ENCODE measurements at places on chromosomes 5 and 9. TPM values are rescaled to one million over a fixed set of nuclear protein-coding genes. Genes with fewer than 3 reads are reported as not detected.

DNA sequence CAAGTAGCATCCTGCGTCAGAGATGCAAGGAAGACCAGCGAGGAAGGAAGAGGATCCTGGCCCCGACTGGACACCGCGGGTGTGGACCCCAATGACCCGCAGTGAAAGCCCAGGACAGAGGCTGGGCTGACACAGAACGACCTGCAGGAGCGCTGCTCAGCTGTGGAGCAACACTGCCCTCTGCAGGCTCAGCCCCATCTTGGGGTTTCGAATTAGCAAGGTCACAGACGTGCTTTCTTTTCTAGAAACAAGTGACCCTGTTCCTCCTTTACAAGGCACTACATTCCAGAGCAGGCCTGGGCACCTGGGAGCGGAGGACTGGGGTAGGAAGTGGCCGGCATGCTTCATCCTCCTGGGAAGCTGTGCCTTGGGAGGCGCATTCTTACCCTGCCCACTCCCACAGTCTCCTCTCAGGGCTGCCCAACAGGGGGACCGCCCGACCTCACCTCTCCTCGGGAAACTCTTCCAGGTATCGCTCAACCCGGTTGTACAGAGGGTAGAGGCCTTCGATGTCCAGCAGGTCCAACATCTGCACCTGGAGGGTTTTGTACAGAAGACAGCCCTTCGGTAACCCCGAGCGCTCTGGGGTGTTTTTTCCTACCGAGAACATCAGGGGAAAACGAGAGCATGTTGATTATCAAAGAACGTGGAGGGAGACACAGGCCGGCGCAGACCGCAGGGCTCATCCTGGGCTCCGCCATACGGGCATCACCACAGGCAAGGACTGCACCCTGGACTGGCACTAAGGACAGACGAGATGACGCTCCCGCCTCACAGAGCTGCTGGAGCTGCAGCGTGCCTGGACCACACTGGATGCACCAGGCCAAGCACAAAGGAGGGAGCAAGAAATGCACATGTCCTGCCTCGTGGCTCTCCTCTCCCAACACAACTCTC lies 35.0 kb downstream of the IPPK start:
- peak; percentile 67 for DNase-seq

GRCh38 chr5:34053571-34054399 lies 10.8 kb upstream of the C1QTNF3 start:
- DNase-seq: no peak

Gene GLRA1
- total RNA-seq: not detected

GRCh38 chr5:55969956-55970355 lies 24.8 kb downstream of the IL6ST start:
- no peak for DNase-seq

- DNase-seq: no peak
Observed at GRCh38 chr5:112743631-112744030, 5.9 kb downstream of the APC start.

Gene FNBP1
- total RNA-seq: 33.1 TPM

Gene UGT3A1
- not detected for total RNA-seq

- peak; percentile 36 for DNase-seq
Observed at GRCh38 chr5:57825031-57825686, 342.5 kb upstream of the ACTBL2 start.

DNA sequence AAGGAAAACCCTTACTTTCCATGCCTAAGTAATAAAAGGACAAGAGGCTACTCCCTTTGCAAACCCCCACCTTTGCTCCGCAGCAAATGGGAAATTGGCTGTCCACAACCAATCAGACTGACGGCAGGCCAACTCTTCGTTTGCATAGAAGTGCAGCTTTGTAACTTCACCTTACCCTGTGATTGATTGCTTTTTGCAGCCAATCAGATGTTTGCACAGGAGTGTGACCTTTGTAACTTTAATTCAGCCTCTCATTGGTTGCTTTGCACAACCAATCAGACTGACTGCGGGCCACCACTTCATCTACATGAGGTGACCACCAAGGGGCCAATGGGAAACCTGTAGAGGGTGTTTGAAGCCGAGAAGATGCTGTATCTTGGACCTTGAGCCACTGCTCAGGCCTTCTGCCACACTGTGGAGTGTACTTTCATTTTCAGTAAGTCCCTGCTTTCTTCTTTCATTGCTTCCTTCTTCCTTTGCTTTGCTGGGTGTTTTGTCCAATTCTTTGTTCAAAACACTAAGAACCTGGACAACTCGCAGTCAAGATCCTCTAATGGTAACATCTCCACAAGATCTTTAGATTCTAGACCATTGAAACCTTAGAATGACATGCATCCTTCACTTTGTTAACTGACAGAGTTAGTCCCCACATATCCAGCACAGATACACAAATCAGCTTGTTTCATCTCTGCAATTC lies 51.3 kb upstream of the FREM1 start:
- DNase-seq: no peak

All from NCI-H460 (cell line).